ENCODE measurements at places on chromosomes 1 and 21.

DNA sequence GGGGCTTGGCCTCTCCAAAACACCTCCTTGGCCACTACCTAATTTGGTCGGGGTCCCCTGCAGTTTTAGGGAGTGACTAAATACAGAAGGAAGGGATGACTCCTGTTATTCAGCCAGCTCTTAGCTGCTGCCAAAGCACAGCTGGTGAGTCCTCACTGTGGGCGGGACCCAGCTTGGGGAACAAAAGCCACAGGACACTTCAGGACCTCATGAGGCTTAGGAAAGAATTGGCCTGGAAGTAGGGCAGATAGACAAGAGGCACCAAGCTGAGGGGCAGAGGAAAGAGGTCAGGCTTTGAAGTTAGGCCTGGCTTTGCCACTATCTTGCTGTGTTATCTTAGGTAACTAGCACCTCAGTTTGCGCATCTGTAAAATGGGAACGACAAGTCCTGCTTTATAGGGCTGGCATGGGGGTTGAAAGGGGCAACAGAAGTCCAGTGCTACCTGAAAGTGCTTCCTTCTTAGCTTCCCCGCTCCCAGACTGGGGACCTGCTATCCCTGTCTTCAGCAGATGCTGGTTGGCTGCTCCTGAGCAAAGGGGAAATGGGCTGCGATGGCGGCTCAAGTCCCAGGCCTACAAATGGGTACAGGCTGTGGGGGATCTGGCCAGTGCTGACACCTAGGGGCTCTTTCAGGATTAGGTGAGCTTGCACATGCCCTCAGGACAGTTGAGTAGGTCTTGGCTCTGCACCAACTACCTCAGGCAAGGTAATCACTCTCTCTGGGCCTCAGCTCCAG lies 15.7 kb downstream of the IFI6 start:
- peak; percentile 84 for DNase-seq

GRCh38 chr1:226984521-226985238 lies 44.6 kb downstream of the COQ8A start:
- DNase-seq = no peak

DNA sequence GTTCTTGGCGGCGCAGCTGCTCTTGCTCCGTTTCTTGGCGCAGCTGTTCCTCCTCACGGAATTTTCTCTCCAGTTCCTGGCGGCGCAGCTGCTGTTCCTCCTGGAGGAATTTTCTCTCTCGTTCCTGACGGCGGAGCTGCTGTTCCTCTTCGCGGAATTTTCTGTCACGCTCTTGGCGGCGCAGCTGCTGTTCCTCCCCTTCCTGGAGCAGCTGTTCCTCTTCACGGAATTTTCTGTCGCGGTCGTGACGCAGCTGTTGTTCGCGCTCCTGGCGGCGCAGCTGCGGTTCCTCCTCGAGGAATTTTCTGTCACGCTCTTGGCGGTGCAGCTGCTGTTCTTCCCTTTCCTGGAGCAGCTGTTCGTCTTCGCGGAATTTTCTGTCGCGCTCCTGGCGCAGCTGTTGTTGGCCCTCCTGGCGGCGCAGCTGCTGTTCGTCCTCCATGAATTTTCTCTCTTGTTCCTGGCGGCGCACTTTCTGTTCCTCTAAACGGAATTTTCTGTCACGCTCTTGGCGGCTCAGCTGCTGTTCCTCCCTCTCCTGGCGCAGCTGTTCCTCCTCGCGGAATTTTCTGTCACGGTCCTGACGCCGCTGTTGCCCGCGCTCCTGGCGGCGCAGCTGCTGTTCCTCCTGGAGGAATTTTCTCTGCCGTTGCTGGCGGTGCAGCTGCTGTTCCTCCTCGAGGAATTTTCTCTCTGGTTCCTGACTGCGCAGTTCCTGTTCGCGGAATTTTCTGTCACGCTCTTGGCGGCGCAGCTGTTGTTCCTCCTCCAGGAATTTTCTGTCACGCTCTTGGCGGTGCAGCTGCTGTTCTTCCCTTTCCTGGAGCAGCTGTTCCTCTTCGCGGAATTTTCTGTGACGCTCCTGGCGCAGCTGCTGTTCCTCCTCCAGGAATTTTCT lies 7.0 kb downstream of the TCHH start:
- peak; percentile 13 for DNase-seq

- DNase-seq = no peak
Observed at GRCh38 chr1:58922302-58923089, 138.6 kb upstream of the JUN start.

GRCh38 chr1:39127513-39127912 lies 77.0 kb upstream of the MACF1 start:
- DNase-seq = no peak

GRCh38 chr21:27083144-27083543 lies 116.3 kb upstream of the ADAMTS5 start:
- DNase-seq = no peak

- no peak for DNase-seq
Observed at GRCh38 chr1:89887270-89887669, 66.4 kb downstream of the LRRC8D start.

DNA sequence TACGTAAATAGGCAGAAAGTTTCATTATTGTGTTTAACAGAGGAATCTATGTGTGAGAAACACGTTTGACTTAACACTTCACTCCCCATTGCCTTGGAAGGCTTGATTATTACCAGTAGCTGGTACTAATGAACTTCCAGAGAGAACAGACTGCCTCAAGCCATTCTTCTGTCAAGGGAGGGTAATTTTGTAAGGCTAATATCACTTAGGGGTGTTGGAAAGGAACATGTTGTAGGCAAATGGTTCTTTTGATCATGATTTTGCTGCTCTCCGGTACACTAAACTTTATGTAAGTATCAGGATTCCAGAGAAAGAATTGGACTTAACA lies 1.8 kb downstream of the LAMC1 start:
- no peak for DNase-seq

DNA sequence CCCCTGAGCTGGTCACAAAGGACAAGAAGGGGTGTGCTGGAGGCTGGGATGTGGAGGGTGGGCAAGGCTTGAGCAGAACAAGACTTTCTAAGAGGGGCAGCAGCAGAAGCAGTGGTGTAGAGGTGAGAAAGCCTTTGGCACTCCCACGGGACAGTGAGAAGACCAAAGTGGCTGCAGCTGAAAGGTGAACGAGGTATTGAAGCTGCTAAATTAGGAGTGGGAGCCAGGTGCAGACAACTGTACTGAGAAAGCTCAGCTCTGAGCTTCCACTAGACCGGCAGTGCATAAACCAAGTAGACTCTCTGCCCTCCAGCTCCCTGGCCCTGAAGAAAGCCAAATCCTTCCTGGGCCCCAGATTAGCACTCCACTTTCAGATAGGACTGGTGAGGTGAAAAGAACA lies 93.0 kb downstream of the VWA5B1 start:
- DNase-seq = no peak

DNA sequence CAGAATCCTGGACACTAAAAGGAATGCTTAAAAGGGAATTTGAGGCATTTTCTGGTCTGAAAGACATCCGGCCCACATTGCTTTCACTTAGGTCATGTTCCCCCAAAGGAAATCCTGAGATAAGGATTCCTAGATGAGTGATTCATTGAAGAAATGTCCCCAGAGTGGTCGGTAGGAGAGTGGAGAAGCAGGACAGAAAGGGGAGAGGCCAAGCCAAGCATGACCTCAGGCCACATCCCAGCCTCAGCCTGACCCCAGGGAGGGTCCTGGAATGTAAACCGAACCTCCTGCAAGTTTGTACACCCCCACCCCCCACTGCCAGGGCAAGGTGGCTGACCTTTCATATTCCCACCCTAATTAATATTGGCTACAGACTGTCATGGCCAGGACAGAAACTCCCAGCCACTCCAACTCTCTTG lies 16.6 kb downstream of the HIVEP3 start:
- no peak for DNase-seq

GRCh38 chr1:87362834-87363426 lies 34.2 kb downstream of the LMO4 start:
- DNase-seq = peak; percentile 5

All from stromal cell of bone marrow (primary cell).